ENCODE measurements at places on chromosomes 16 and 17.

DNA sequence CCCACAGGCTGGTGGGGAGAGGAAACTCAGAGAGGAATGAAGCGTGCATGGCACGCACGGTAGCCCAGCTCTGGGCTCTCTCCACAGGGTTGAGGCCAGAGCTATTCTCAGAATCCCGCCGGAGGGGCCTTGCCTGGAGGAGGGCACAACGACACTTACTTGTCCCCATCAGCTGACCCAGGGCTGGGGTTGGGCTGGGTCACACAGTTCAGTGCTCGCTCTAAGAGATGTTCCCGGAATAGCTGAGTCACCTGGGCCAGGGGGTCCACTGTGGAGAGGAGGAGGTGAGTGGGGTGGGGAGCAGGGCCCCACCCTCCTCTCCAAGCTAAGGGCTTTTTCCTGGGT is 21.8 kb downstream of the SREBF1 start:
- no peak for DNase-seq

DNA sequence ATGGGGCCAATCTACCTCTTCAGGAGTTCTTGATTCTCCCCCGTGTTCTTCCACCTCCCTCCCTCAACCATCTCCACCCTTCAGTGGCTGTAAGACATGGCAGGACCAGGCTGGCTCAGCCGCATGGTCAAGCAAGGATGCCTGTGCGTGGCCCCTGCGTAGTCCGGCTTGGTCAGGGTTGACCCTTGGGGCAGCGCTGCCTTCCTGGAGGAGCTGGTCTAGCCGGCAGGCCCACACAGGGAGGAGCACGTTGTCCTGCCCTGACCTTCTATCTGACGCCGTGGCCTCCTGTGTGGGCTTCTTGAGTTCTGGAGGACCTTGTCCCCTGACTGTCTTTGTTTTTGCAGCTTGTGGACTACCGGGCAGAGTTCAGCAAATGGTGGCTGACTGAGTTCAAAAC is 169.8 kb downstream of the DNAH9 start:
- DNase-seq: no peak

- no peak for DNase-seq
These were observed 256.9 kb downstream of the ENGASE start for GRCh38 chr17:79331492-79331891.

DNA sequence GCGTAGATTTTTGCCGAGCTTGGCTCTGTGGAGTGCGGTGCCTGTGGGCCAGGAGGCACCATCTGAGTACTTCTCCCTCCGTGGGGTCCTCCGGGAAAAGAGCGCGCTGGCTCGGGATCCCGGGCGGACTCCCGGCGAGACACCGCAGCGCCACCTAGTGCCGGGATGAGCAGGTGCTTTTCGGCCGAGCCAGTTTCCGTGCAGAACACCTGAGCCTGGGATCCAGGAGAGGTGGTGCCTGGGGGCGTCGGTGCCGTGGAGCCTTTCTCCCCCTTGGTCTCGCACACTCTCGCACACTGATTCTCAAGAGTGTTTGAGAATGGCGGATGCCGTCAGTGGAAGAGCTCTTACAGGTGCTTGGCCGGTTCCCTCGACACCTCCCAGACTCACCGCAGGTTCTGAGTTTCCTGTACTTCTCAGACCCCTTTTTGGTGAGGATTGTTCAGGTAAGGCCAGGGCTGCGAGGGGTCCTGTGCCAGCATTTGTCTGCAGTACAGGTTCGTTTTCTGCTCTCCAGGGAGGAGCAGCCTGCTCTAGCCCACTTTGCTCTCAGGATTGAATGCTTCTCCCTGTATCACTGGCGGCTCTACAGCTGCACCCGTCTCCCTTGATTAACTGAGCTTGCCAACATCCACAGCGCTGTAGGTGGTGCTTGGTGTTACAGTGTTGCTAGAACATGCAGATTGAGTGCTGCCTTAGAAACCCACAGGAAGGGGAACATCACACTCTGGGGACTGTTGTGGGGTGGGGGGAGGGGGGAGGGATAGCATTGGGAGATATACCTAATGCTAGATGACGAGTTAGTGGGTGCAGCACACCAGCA is 23.3 kb downstream of the TBCD start:
- DNase-seq: peak; percentile 11

DNA sequence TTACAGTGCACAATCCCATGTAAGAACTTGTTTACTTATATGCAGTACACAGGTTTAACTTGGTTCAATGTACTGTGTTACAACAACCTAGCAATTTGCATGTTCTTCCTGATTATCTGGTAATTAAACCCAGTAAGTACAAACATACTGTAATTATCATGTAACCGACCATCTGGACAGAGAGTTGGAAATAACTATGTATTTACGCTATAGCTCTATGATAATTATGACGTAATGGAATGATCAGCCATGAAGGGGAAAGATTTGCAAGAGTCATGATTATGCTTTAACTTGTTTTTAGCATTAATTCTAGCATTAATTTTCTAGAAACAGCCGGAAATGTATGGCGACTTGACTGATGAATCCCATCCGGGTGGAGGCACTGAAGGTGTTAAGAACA is 74.8 kb upstream of the SALL1 start:
- DNase-seq: no peak
